ENCODE measurements at places on chromosomes 1 and 21.
A peak's percentile ranks its signal among the peaks of the same experiment; 100 is the strongest.

DNA sequence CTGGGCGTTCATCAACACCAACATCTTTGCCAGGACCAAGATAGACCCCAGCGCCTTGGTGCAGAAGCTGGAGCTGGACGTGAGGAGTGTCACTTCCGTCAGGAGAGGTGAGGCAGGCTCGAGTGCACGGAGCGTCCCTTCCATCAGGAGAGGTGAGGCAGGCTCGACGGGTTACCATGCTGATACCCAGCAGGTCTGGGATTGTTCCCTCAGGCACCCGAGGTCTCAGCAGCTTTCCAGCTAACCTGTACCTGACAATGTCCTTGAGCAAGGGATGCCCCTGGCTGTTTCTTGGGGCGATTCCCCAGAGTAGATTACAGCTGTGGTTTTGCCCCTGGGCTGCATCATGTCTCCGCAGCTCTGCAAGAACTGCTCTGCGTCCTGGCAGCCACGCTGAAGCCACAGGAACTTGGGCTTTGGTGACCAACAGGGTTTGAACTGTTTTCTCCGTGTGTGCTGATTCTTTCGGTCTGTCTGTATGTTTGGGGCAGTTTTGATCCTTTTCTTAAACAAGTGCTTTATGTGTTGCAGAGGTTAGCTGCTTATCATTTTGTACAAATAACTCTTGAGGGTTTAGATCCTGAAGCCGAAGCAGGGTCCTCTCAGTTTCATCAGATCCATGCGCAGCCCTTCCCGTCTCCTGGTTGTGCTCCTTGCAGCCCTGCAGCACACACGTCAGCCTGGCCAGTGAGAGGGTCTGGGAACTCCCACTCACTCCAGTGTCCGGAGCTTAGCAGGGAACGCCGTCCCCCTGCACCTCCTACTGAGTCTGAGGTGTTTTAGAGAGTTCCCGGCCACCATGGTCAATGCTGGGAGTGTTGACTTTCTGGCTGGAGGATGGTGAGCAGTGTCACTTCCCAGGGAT, 4.1 kb downstream of the SLX9 start:
- no peak for DNase-seq

DNA sequence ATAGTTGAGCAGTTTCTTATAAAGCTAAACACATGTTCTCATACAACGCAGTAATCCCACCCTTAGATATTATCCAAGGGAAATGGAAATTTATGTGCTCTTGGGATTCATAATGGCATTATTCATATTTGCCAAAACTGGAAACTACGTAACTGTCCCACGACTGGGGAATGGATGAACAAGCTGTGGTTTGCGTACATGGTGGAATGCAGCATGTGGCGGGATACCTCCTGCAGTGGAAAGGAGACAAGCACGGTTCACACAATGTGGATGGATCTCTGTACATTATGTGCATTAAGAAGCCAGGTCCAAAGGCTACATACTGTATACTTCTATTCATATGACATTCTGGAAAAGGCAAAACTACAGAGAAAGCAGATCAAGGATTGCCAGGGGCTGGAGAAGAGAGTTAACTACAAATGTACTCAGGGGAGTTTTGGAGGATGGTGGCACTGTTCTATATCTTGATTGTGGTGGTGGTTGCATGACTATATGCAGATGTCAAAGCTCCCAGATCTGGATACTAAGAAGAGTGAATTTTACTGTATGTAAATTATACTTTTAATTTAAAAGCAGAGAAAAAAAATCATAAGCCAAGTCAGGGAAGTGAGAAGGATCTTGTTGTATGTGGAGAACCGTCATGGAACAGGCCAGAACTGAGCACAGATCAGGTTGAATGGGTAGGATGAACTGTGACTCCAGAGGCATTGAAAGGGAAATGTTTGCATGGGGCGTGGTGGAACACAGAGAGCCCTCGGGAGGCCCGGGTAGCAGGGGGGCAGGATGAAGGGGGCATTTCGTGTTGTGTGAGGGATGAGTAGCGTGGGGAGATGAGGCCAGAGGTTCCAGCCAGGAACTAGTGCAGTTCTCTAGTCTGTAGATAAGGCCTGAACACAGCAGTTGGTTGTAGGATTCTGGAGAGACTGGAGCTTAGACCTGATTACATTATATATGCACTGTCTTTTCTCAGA, 90.7 kb downstream of the GALNT2 start:
- DNase-seq, result no peak

- DNase-seq, result no peak
Observed at GRCh38 chr1:186195377-186195931, 179.6 kb downstream of the TPR start.

GRCh38 chr1:74180490-74180889, 17.5 kb downstream of the LRRIQ3 start:
- DNase-seq, result no peak

DNA sequence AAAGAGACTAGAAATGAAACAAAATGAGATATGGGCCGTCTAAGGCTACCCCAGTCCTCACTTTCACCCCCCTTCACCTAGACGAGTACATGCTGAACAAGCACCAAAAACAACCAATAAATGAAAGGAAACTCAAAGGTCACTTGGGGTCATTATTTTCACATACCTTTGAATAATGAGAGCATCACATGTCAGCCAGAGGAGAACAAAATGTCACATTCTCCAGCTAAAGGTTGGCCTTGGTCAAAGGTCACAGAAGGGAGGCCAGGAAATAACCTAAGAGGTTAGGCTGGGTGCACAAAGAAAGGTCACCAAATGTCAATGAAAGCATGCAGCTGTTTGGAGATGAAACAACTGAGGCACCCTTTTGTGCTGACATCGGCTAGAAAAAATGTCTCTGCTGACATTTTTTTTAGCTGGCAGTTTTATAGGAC, 288.7 kb upstream of the USP25 start:
- peak; percentile 61 for DNase-seq

- DNase-seq, result no peak
Observed at GRCh38 chr1:24363994-24364393, 44.8 kb downstream of the GRHL3 start.

Measured in GM23338 (cell line).